ENCODE measurements at places on chromosomes 11 and 22.

GRCh38 chr11:9150501-9150900 is 59.1 kb upstream of the SCUBE2 start:
- DNase-seq: peak; percentile 24

- no peak for DNase-seq
Observed at GRCh38 chr11:11538277-11538960, 83.4 kb downstream of the GALNT18 start.

GRCh38 chr11:65764434-65764833 is 16.3 kb downstream of the AP5B1 start:
- no peak for DNase-seq

- no peak for DNase-seq
Observed at GRCh38 chr11:102864724-102865123, 10.1 kb downstream of the MMP12 start.

- no peak for DNase-seq
Observed at GRCh38 chr22:25536589-25536988, 27.9 kb upstream of the GRK3 start.

- DNase-seq: peak; percentile 50
Observed at GRCh38 chr11:107689317-107690202, 22.3 kb downstream of the SLN start.

DNA sequence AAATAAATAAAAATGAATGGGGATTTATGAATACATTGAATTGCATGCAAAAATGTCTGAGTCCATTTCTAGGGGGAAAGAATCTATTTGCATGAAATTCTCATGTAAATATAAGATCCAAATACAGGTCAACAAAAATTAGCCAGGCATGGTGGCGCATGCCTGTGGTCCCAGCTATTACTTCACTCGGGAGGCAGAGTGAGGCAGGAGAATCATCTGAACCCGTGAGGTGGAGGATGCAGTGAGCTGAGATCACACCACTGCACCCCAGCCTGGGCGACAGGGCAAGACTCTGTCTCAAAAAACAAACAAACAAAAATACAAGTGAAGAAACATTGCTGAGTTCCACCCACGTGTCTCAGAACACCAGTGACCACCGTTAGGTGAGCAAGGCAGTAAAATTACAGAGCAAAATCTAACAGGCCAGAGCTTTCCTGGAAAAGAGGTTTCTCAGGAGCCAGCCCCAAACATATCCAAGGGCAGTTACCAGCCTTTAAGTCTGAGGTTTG is 17.3 kb downstream of the PACSIN2 start:
- DNase-seq: no peak

DNA sequence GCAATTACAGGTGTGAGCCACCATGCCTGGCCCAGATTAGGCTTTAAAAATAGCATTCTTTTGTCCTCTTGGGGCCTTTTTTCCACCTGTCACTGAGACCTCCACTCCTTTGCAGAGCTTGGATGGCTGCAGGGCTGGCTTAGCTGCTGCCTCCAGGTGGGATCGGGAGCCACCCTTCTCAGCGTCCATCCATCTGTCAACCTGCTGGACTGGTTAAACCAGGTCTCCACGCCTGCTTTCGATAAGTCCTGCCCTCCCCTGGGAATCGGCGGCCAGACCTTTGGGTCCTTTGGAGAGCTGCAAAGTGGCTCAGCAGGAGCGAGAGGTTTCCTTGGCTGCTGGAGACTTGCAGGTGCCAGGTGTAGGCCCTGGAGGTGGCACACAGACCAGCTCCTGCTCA is 23.4 kb upstream of the GRAMD4 start:
- no peak for DNase-seq

DNA sequence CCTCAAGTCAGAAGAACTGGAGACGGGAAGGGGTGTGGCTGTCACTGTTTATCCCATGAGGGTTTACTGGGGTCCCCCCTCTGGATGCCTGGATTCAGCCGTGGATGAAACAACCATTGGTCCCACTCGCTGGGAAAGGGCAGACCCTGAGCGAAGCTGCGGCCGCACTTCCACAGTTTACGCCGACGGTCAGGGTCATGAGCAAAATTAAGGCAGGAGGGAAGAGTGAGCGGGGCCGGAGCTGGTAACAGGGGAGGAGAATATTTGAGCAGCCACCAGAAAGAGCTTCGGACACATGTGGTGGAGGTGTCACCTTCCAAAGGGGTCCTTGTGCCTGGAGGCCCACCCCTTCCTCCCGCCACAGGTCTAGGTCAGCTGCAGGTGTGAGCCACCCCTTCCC is 344.9 kb downstream of the BRD1 start:
- no peak for DNase-seq

DNA sequence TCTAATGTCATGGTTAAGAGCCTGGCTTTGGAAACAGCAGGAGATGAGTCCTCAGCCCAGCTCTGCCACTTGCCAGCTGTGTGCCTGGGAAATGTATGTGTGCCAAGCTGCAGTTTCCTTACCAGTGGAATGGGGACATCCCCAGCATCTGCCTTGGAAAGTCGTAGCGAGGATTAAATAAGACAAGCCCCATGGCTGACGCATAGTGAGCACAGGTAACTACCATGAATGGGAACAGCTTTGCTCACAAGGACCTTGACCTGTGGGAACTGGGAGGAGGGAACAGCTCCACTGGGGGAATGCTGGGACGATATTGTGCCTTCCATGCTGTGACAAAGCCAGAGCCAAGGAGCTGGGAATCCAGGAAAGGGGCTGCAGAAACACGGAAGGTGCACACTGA is 2.6 kb upstream of the DSCAML1 start:
- DNase-seq: no peak

- DNase-seq: no peak
Observed at GRCh38 chr22:20881231-20881630, 22.4 kb downstream of the SNAP29 start.

DNA sequence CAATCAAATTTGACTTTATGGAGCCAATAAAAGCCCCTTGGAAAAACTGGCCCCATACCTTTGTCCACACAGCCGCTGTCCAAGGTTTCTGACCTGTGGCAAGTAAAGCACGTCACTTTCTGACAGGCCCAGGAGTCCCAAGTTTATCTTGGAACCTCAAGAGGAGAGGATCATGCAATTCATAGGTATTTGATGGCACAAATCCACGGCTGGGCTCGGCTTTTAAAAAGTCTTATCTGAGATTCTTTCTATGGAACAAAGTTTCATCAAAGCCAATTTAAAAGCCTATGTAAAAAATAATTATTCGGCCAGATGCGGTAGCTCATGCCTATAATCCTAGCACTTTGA is 13.6 kb downstream of the TMEM138 start:
- DNase-seq: no peak

DNA sequence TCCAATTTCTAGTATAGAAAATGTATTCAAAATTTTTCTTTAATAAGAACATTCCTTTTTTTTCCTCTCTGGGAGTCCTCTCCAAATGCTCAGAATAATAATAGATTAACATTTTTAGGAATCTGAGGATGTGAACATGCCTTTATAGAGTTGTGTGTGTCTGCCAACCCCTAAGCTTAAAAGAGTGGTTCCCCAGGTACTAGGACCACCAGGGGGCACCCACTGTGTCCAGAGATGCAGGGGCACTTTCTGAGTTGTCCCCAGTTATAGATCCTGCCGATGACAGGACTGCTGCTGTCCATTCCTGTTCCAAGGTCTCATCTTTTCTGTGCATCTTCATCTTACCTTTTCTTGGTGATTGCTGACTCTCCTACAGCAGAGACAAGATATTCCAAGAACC is 27.0 kb upstream of the MICAL2 start:
- no peak for DNase-seq

- no peak for DNase-seq
Observed at GRCh38 chr11:104005234-104005855, 31.1 kb upstream of the DDI1 start.

- DNase-seq: no peak
Observed at GRCh38 chr22:31259798-31260473, 32.4 kb downstream of the PIK3IP1 start.
